ENCODE measurements at places on chromosomes 1 and 21. TPM values are rescaled to one million over a fixed set of nuclear protein-coding genes. Genes with fewer than 3 reads are reported as not detected.

KIF26B gene
- 0.95 TPM for total RNA-seq

LCE2B gene
- total RNA-seq, result not detected

HEYL gene
- 0.08 TPM for total RNA-seq

EFNA3 gene
- 3.2 TPM for total RNA-seq

CNTN2 gene
- not detected for total RNA-seq

SYT2 gene
- total RNA-seq, result under 0.01 TPM

Measured in hair follicular keratinocyte (primary cell).